Adipocyte (in vitro differentiated cells): ENCODE measurements at places on chromosomes 7 and 10.
A peak's percentile ranks its signal among the peaks of the same experiment; 100 is the strongest.

- peak; percentile 84 for DNase-seq
These were observed 201.7 kb upstream of the PRSS58 start for GRCh38 chr7:142459551-142459963.

- peak; percentile 11 for DNase-seq
These were observed 370.7 kb upstream of the MGMT start for GRCh38 chr10:129096065-129096984.

DNA sequence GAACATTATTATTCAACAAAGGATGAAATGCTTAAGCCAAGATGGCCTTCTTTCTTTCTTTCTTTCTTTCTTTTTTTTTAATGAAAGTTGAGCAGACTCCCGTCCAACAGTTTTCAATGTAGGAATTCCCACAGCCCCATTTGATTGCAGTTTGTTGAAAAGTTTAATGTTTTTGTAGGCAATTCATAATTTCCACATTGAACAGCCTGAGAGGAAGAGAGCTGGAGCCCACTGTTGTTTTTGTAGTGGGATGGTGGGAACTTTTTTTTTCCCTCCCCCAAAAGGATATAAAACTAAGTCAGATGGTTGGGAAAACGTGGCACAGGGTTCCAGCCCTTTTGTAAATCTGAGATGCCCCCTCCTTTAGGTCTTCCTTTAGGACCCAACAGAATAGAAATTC lies 86.6 kb downstream of the TCF7L2 start:
- no peak for DNase-seq

DNA sequence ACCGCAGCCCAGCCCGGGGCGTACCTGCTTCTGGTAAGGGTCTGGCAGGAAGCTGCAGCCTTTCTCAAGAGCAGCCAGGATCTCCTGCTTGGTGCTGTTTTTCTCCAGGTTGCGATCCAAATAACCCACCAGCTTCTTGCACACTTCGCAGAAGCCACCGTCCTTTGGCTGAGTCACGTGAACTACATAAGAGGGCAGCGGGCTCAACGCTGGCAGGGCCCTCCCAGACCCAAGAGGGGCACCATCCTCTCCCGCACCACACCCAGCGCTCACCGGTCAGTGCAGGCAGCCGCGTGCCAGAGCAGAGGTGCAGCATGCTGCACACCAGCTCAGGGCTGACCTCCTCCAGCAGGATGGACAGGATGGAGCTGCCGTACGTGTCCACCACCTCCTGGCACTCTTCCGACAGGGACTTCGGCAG lies 31.6 kb downstream of the PSAP start:
- DNase-seq = no peak

GRCh38 chr7:37930226-37930948 lies 9.9 kb downstream of the EPDR1 start:
- DNase-seq = peak; percentile 66

GRCh38 chr10:72525689-72526088 lies 100.2 kb downstream of the MICU1 start:
- DNase-seq = peak; percentile 42

- DNase-seq = no peak
These were observed 34.3 kb downstream of the SLC25A13 start for GRCh38 chr7:96287559-96287958.

- DNase-seq = no peak
These were observed 58.6 kb upstream of the KCNIP2 start for GRCh38 chr10:101902032-101902819.

DNA sequence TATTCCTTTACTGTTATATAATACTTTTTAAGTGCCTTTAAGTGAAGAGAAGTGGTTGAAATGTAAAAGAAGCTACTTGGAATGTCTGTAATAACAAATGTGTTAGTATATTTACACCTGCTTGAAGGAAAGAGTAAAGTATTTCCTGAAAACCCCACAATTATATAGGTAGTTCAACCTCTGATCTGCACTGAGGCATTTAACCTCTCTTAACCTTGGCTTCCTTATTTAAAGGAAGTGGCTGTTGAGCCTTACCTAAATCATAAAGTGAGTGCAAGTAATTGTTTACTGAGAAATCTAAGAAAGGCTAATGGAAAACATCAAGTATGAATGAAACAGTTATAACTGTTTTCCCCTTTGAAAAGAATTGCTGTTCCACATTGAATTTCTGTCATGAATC lies 294.5 kb downstream of the ADK start:
- no peak for DNase-seq

DNA sequence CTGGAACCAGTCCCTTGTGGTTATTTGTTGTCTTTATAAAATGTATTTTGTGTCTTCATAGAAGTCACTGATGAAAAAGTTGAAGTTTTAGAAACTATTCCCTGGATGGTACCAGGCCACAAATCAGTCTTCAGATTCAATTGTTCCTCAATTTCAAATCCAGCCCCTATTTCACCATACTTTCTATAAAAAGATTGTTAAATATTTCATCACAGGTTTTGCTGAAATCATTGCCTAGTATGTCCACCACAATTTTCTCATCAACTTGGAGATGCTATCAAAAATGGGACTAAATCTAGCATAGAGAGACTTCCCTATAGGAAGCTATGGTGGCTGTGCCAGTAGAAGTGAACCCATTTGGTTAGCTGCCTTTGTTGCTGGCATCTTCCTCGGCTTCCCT lies 118.5 kb downstream of the RAB18 start:
- peak; percentile 48 for DNase-seq

DNA sequence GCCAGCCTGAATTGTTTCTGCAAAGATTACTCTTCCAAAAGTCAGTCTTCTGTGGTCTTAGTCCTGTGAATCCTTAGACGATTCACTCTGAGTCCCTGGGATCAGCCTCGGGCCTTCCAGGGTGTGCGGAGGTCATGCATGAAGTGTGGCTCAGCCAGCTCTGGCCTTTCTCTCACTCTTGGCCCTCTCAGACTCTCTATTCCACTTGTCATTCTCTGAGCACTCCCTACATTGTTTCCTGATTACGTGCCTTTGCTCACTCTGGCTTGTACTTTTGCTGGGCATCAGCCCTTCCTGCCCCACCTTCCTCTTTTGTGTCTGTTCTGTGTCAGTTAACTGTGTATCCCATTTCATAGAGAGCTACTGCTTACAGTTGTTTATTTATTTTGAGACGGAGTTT lies 36.0 kb downstream of the CCNY start:
- DNase-seq = no peak

GRCh38 chr7:132084776-132085388 lies 491.4 kb downstream of the PLXNA4 start:
- DNase-seq = peak; percentile 22

GRCh38 chr7:157372300-157373232 lies 35.8 kb downstream of the DNAJB6 start:
- no peak for DNase-seq

GRCh38 chr10:84214612-84215235 lies 10.6 kb downstream of the LRIT2 start:
- DNase-seq = no peak

DNA sequence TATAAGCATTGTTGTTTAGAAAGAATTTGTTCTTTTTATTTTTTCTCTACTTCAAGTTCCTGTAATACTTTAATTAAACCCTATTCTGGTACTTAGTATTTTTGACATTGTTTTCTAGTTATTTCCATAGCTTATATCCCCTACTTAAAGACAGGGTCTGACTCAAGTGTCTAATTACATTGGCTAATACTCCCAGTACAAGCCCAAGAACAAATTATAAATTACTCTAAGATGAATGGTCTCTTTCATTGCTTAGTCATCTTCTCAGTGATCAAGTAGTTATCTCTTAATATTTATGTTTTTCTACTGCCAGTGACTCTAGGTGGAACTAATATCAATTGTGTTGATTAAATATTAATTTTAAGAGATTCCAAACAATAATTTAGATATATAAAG lies 21.6 kb downstream of the AHR start:
- DNase-seq = no peak

DNA sequence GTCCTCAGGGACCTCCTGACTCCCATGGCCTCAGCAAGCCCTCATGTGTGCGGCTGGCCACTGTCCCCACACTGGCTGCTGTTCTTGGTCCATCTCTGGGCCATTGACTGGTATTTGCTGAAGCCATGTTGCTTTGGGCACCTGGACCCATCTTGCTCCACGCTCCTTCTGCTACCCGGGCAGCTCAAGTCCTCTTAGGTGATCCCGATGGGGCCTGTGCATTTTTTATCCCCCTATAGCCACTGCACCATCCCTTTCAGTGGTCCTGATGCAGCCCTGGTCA lies 16.7 kb downstream of the RAMP3 start:
- no peak for DNase-seq

DNA sequence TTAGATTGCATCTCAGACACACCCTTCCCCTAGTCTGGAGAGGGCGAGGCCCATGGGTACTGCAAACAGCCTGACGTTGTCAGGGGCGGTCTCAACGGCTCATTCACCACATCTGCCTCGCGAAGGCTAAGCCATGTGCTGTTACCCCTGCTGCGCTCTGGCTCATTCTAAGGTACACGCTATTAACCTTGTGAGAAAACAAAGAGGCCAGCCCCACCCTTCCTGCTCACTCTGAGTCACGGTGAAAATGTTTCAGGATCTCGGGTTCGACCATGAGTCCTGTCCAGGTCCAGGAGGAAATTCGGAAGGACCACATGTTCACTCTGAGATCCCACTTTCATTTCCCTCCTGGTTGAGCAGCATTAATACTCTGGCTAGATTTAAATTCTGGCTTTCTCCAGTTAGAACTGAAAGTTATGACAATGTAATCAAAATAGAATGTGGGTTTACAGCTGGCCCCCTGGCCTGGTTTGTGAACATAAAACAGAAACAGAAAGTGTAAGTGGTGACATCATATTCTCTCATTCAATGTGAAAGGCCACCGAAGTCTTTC lies 55.2 kb downstream of the EGFR start:
- peak; percentile 80 for DNase-seq

DNA sequence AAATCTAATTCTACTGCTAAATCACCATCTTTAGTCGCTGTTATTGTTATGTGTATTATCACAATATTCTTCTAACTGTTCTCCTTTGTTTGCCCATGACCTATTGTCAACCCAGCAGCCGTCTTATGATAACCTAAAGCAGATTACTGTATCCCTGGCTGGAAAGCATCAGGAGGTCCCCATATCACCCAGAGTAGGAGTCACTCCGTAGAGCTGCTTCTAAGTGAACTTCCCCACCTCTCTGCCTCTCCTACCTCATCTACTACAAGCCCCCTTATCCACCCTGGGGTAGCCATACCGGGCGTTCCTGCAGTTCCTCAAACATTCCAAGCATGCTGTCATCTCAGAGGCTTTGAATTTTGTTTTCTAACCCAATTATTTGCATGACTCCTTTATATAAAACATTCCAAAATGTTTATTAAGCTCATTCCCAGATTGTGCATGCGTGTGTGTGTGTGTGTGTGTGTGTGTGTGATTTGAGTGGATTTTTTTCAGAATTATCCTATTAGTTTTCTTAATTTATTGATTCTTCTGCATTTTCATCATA lies 39.7 kb downstream of the POU6F2 start:
- no peak for DNase-seq

GRCh38 chr7:145978769-145979168 lies 137.8 kb upstream of the CNTNAP2 start:
- DNase-seq = no peak

- DNase-seq = no peak
These were observed 835.0 kb upstream of the COBL start for GRCh38 chr7:52151559-52151958.

- DNase-seq = no peak
These were observed 29.1 kb upstream of the NRBF2 start for GRCh38 chr10:63103971-63104409.

DNA sequence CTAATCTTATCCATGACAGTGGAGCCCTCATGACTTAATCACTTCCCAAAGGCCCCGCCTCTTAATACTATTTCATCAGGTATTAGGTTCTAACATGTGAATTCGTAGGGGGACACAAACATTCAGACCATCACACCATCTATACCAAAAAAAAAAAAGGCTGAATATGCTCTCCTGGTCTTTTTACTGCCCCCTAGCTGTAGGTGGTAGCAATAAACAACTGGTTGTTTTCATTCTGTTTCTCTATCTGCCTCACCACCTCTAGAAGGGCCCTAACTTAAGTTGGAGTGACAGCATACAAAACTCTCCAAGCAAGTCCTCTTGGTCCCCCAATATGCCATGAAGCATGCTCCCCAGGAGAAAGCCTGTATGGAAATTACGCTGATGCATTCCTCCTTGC lies 94.1 kb downstream of the GRM8 start:
- DNase-seq = no peak

DNA sequence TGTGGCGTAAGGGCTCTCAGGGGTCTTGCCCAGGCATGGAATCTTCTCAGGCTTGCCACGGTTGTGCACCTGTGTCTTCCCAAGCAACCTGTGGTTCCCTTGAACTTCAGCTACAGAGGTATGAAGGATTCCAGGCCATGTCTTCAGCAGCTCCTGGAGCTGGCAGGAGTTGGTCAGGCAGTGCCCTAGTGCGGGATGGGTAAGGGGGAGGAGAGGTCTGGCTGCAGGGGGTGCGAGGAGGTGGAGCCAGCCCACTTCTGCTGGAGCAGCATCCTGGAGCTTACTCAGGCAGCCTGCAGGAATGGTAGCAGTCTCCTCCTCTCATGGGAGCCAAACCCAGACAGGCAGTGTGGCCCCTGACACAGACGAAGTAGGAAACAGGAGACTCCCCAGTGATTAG lies 3.8 kb upstream of the TRIL start:
- no peak for DNase-seq

- no peak for DNase-seq
These were observed 73.2 kb downstream of the GRID1 start for GRCh38 chr10:86293396-86293791.

DNA sequence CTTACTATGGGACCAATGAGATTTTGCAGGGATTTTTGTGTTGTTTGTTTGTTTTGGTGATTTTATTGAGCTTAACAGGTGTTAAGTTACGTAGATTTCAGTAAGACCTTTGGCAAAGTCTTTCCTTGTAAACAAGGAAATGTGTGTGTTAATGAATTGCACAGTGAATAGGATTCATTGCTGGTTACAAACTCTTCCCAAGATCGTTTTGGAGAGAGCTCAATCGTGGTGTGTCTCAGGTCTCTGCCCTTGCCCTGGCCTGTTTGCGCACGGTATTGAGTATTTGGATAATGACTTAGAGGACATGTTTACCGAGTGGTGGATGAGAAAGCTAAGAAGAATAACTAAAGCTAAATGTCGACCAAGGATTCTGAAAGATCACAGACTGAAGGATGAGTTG lies 41.9 kb downstream of the PRPF18 start:
- no peak for DNase-seq

GRCh38 chr10:6108631-6109443 lies 20.0 kb downstream of the RBM17 start:
- peak; percentile 79 for DNase-seq

DNA sequence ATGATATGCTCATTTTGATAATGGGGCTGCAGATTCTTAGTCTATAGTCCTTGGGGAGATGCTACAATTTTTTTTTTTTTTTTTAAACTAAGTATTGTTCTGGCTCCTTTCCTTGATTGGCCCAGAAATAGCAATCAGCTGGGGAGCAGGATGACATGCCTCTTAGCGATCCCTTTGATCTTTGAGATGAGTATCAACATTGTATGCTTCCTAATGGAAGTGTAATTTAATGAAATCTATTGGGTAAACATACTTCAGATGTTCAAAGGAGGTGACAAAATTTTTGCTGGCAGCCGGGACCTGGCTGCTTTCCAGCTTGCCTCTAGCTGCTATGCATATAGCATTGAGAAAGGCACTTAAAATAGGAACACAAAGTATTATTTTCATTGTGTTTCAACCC lies 43.5 kb downstream of the VTI1A start:
- peak; percentile 29 for DNase-seq

GRCh38 chr10:32327364-32327691 lies 19.6 kb downstream of the EPC1 start:
- DNase-seq = peak; percentile 29

- no peak for DNase-seq
These were observed 399.6 kb downstream of the DPP6 start for GRCh38 chr7:154451480-154452457.

- DNase-seq = peak; percentile 44
These were observed 10.9 kb upstream of the FRAT1 start for GRCh38 chr10:97307866-97308780.
